ENCODE measurements at places on chromosomes 13 and 19.

GRCh38 chr13:107367258-107367657 is 799.3 kb upstream of the ARGLU1 start:
- DNase-seq: no peak

- no peak for DNase-seq
Observed at GRCh38 chr13:77056382-77056781, 29.4 kb upstream of the FBXL3 start.

- no peak for DNase-seq
Observed at GRCh38 chr13:23509781-23510543, 60.2 kb upstream of the TNFRSF19 start.

- DNase-seq: no peak
Observed at GRCh38 chr13:101868585-101869469, 416.4 kb downstream of the ITGBL1 start.

- DNase-seq: no peak
Observed at GRCh38 chr13:85411591-85411990, 387.6 kb downstream of the SLITRK6 start.

DNA sequence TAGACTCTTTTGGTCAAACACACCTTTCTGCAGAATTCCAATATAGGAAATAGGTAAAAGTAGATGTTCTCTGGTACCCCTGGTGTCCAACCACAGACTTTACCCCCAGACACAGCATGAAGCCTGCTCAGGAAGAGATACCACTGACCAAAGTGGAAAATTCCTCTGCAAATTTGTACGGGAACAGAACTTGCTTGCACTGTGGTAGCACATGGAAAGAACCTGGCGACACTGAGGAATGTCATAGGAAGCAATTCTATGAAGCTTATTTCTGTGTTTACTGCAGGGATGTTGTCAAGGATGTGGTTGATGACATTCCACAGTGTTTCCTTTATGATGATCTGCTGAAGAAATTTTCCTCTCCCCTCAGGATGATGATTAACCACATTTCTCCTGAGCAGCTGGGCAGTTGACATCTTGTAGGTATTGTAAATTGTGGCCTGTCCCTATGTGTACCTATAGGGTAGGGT is 48.9 kb upstream of the TNFSF11 start:
- DNase-seq: peak; percentile 54

GRCh38 chr13:32728327-32728726 is 142.1 kb downstream of the PDS5B start:
- DNase-seq: no peak

DNA sequence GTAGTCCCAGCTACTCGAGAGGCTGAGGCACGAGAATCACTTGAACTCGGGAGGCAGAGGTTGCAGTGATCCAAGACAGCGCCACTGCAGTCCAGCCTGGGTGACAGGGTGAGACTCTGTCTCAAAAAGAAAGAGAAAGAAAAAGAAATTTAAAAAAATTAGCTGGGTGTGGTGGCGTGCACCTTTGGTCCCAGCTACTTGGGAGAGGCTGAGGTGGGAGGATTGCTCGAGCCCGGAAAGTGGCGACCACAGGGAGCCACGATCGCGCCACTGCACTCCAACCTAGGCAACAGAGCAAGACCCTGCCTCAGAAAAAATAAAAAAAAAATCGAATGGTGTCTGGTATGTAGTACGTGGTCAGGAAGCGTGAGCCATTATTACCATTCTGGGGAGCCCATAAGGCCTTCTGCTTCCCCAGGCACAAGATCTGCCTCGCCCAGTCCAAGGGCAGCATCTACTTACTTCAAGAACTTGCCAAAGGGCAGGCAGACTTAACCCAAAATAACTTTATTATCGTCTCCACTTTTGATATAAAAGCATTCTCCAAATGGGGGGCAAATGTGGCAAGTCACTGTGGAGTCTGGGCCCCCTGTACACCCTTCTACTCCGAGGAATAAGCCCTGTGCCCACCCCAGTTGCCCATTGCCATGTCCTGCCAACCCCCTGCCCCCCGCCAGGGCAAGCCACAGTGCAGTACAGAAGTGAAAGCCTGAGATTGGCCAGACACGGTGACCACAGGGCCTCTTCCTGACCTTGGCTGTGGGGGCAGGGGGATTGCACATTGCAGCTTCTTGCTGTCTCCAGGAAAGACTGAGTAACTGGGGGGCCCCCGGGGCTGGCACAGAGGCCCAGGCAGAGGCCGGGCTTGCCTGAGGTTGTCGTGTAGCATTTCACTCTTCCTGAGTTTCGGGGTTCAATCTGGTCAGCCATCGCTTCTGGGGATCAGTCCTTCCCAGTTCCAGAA is 12.6 kb downstream of the CCL25 start:
- no peak for DNase-seq

GRCh38 chr13:41150058-41150457 is 17.5 kb upstream of the KBTBD6 start:
- no peak for DNase-seq

- DNase-seq: peak; percentile 27
Observed at GRCh38 chr13:60329221-60329923, 67.6 kb upstream of the TDRD3 start.

DNA sequence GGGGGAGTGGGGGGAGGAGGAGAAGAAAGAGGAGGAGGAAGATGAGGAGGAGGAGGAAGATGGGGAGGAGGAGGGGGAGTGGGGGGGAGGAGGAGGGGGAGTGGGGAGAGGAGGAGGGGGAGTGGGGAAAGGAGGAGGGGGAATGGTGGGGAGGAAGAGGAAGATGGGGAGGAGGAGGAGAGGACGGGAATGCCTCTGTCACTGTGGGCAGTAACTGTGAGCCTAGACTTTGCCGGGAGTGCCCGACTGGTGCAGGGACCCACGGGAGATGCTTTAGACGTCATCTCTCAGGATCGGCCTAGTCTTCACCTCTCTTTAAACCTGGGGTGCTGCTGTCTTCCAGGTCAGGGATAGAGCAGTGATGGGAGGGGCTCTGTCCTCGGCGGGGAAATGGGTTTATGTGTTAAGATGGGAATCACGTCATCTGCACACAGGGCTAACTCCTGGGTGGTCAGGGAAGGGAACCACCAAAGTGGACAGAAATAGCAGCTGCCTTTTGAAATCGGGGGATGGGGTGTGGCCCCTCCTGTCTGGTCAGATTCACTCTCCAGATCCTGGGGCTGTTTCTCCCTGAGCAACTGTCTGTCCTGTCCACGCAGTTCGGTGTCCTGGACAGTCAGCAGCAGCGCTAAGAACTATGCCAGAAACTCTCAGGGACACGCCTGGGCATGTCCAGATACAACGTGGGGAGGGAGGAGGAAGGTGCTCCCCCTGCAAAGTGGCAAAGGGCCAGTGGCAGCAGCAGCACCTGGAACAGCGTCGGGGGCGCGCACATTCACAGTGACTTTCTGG is 26.9 kb downstream of the GAS6 start:
- peak; percentile 15 for DNase-seq

DNA sequence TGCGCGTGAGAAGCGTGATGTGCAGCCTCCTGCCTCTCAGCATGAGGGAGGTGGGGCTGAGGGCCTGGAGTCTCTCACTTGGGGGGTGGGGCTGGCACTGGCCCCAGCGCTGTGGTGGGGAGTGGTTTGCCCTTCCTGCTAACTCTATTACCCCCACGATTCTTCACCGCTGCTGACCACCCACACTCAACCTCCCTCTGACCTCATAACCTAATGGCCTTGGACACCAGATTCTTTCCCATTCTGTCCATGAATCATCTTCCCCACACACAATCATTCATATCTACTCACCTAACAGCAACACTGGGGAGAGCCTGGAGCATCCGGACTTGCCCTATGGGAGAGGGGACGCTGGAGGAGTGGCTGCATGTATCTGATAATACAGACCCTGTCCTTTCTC is 8.7 kb downstream of the CD177 start:
- no peak for DNase-seq

- no peak for DNase-seq
Observed at GRCh38 chr19:4773047-4773640, 18.4 kb upstream of the FEM1A start.

GRCh38 chr13:98537740-98538139 is 39.2 kb downstream of the STK24 start:
- DNase-seq: no peak

- no peak for DNase-seq
Observed at GRCh38 chr19:19514215-19514657, 1.1 kb downstream of the TSSK6 start.

DNA sequence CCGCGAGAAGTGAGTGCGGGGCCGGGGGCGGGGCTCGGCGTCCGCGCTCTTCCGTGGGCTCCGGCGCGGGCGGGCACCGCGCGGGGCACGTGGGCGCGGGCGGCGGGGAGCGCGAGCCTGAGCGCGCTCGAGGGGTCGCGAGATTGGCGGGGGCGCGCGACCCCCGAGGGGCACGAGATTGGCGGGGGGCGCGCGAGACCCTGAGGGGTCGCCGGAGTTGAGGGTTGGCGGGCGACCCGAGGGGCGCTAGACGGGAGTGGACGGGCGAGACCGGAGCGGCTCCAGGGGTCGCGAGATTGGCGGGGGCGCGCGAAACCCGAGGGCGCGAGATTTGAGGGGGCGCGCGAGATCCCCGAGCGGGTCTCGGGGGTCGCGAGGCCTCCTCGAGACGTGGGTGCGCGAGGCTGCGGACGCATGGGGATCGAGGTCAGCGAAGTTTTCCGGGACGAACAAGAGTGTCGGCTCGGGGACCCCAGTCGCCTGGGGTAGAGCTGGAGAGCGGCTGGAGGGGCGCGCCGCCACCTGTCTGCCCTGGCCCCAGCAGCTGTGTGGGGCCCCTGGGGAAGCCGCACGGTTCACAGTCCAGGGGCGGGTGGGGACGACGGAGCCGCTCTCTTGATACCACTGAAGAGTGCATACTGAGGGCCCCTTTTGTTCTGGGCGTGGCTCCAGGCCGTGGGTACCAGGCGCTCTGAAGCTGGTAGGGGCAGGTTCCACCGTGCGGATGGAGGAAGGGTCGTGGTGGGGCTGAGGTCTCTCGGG is 682 bp downstream of the SSBP4 start:
- no peak for DNase-seq

DNA sequence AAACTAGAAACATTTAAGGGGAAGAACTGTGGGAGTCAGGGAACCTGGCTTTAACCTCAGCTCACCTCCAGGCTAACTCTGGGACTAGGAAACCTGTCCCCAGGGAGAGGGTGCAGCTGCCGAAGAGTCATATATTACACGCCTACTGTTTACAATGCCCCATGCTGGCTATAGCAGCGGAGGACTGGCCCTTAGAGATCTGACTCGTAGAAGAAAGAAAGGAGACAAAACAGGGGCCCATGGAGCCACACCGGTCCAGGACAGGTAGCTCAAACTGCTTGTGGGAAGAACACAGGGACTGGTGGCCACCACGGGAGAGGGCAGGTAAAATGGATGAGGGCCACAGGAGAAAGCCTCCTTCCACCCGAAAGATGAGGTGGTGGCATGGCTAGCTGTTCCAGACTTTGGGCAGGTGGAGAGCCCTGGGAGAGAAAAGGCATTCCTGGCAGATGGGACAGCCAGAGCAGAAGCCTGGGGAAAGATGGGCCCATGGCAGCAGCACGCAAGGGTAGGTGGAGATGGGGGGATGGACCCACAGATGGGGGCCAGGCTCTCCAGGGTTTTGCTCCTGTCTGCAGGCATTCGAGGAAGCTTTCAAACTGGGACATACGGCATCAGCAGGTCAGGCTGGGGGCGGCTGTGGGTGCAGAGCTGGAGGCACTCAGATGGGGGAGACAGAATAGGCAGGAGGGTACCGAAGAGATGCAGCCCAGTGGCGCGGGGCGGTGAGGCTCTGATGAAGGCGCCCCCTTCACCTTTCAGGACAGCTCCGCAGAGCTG is 69.5 kb downstream of the LATS2 start:
- no peak for DNase-seq

Measured in SW 1271 (cell line).